ENCODE measurements at places on chromosomes 7 and 10. TPM values are rescaled to one million over a fixed set of nuclear protein-coding genes. Genes with fewer than 3 reads are reported as not detected.

FAM25G gene
- not detected for total RNA-seq

FGFR2 gene
- total RNA-seq, result 61.9 TPM

CHRM2 gene
- 19.8 TPM for total RNA-seq

GPC2 gene
- 3.7 TPM for total RNA-seq

PON1 gene
- not detected for total RNA-seq

Data from urinary bladder (tissue), 4 donors.